Muscle of back (tissue), 13 donors: ENCODE measurements at places on chromosomes 16 and 17.
A peak's percentile ranks its signal among the peaks of the same experiment; 100 is the strongest.

- DNase-seq = no peak
Measured at GRCh38 chr17:9958586-9959281, 53.7 kb upstream of the RCVRN start.

DNA sequence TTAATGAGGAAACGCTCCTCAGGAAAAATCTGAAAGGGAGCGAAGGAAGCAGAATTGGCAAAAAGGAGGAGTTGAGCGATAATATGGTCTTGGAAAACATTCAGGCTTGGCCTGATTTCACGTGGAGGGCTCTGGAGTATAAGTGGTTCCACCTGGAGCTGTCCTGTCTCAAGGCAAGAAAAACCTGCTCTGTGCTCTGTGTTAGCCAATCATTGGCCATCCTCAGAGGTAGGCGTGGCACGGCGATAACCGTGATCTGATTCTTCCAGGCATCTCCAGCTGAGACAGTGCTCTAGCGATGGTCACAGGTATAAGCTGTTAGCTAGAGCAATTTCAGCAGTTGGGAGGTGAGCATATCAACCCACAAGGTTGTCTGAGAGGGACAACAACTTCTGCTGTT is 450.5 kb upstream of the MAF start:
- no peak for DNase-seq

DNA sequence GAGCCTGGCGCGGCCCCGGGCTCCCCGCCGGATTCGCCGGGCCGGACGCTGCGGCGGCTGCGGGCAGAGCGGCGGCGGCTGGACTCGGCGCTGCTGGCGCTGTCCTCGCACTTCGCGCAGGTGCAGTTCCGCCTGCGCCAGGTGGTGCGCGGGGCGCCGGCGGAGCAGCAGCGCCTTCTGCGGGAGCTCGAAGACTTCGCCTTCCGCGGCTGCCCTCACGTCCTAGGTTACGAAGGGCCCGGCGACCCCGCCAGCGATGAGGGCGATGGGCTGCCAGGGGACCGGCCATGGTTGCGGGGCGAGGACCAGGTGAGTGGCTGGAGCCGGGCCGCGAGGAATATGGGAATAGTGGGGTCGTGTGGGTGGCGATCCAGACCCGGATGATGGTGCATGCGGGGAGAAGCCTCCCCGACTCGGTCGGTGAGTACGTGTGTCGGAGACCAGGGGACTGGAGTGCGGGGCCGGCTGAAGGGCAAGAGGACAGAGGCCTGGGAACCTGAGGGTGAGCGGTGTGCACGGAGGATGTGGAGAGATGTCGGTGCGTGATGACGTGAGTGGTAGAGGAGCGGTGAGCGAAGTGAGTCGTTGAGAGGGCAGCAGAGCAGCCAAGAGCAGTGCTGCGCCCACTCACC is 517 bp downstream of the RUNDC1 start:
- DNase-seq = peak; percentile 23

DNA sequence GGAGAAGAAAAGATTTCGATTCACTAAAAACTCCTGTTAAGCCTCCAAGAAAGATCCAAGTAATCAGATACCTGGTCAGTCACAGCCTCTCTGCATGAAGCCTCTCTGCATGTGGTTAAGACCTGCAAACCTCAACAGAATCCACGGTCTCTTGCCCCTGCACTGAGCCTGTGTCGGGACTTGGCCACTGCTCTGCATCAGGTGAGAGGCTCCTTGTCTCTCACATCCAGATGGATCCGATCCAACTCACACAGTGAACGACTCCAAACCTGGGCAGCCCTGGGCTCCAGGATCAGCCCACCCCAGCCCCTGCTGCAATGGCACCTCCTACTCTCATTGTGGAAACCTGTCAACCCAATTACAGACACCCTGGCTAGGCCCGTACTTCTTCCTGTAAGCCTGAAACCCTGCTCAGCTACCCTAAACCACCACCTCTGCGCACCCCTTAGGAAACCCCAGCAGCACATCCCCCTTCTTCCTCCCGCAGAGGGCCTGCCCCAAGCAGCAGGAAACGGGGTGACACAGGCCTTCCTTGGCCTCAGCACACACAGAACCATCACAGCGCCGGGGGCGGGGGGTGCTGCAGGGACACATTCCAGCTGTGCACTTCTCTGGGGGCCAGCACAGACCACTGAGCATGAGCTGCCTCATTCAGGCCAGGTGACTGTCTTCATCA is 129.5 kb downstream of the ANKRD11 start:
- no peak for DNase-seq

- DNase-seq = no peak
Measured at GRCh38 chr17:41009301-41009760, 403 bp upstream of the KRTAP3-1 start.

- peak; percentile 92 for DNase-seq
Measured at GRCh38 chr17:42677921-42678781, 1.4 kb upstream of the PLEKHH3 start.

DNA sequence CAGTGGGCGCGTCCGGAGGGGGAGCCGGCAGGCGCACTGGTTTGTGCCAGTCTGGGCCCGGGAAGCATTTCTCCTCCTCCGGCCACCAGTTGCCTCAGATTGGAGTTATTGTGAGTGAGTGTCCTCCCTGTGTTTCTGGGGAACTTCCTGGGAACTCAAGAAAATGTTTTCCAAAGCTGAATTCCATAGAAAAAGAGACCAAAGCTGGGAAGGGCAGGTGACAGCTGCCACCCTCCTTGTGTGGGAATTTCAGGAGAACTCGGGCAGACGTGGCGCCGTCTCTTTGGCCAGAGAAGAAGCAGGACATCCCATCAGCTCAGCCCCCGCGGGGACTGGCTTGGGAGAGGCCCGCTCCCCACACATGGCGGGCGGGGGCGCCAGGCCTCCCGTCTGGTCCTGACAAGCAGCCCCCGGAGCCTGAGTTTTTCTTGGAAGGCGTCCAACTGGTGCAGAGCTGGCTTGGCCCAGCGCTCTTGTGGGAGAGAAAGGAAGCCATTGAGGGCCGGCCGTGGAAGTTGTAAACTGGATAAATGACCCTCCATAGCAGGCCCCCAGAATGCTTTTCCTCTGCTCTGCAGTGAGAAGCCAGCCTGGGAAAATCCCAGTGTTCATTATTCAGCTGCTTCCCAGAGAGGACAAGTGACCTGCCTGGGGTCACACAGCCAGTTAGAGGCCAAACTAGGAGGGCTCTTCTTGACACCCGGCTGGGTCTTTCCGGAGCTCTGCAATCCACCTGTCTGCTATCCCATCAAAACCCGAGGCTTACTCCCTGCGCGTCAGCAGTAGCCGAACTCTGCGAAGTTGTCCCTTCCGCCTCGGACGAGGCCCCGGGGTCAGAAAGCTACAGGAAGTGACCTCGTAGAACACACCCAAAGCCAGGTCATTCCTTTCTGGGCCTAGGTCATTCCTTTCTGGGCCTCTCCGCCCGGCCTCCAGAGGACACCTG is 39.2 kb upstream of the GSE1 start:
- DNase-seq = peak; percentile 82

GRCh38 chr16:72908362-72909167 is 139.4 kb downstream of the ZFHX3 start:
- no peak for DNase-seq

GRCh38 chr17:9512323-9513168 is 63.1 kb downstream of the STX8 start:
- DNase-seq = no peak
